Islet precursor cell (in vitro differentiated cells): ENCODE measurements at places on chromosomes 1 and 21.

- DNase-seq: no peak
Observed at GRCh38 chr1:100266741-100267140, 725 bp downstream of the RTCA start.

GRCh38 chr1:92989936-92990583 lies 28.8 kb upstream of the DIPK1A start:
- DNase-seq: no peak

- peak; percentile 74 for DNase-seq
Observed at GRCh38 chr1:154533952-154534844, 24.3 kb downstream of the UBE2Q1 start.

DNA sequence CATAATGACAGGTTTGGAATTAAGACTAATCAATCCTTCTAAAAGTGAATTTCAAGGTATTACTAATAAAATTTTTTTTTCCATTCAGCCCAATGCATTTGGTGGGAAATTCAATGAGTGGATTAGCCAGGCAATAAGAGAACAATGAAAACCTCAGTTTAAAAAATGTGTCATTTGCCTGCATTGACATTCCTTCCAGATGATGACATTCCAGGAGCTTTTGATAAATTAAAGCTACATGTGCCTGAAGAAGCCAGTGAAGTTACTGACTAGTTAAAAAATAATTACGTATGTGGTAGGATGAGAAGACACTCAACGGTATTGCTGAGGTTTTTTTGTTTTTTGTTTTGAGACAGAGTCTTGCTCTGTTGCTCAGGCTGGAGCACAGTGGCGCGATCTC lies 37.9 kb upstream of the RC3H1 start:
- no peak for DNase-seq

DNA sequence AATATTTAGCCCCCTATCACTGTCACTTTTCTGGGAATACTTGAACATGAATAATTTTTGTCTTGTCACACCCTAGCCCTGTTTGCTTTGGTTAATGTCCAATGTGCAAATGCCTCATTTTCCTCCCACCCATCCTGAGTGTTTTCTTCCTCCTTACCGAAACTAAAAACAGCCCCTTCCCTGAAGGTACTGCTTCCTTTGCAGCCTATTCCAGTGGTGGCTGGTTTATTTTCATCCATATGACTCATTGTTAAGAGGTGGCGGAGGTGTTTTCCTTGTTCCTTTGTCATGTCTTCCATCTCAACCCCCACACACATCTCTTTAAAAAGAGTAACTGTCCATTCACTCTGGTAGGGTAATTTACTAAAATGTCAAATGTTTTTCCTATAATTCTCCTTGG lies 40.4 kb downstream of the CD55 start:
- DNase-seq: no peak

GRCh38 chr1:31064718-31065309 lies 703 bp downstream of the PUM1 start:
- no peak for DNase-seq

DNA sequence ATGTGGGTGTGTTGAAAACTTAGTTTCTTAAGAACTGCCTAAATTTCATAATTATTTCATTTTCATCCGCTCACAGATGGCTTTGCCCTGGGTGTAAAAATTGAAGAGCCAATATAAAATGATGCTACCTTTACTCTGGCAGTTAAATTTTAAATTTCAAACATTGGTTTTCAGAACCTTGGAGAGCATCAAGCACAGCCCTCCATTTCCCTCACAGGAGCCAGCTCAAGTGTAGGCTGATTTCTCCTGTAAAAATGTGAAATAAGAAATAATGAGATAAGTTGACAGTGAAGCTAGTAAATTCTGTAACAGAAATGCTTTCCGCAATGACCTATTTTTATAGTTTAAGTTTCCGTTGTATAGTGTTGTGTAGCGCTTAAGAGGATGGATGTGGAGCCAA lies 53.9 kb upstream of the AKT3 start:
- DNase-seq: no peak

DNA sequence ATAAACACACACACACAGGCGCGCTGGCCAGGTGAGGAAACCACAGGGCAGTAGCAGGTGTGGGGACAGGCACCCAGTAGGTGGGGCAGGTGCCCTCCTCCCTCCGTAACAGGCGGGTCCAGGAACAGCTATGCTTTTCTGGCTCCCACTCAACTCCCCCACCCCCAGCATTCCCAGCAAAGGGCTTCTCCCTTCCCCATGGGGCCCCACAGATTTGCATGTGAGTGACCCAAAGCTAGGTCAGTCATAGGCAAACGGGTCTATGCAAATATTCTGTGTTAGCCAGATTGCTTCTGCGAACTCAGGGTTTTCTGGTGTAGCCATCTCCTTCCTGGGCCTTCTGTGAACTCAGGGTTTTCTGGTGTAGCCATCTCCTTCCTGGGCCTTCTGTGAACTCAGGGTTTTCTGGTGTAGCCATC lies 114.2 kb downstream of the SIK1 start:
- DNase-seq: no peak

DNA sequence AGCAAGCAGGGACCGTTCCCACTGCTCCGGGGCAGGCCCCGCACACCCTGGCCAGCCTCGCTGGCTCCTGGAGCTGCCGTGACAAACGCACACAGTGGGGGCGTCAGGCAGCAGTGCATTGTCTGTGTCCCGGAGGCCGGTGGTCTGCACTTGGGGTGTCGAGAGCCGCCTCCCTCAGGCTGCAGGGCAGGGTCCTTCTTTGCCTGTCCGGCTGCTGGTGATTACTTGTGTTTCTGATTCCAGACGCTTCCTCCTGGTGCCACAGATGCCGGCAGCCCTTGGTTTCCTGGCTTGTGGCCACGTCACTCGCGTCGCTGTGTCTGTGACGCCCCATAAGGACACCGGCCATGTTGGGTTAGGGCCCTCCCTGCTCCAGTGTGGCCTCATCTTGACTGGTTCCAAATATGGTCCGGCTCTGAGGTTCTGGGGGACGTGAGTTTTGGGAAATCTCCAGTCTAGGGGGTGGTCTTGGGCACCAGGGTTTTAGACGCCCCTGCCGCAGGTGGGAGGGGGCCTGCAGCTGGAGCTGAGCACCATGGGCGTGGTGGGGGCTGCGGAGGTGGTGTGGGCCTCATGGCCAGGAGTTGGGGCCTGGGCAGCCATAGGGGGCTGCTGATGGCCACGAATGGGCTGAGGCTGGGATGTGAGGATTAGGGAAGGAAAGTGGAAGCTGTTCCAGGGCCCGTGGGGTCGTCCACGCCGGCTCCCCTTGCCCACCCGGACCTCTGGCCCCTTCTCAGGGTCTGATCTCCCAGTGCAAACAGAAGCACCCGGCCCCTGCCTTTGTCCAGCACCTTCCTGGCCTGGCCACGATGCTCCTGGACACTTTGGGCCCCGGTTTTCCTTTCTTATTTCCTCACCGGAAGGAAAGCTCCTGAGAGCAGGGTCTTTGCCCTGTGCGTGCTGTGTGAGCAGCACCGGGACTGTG lies 41.0 kb downstream of the SLX9 start:
- no peak for DNase-seq

GRCh38 chr1:201475130-201475529 lies 6.1 kb upstream of the PHLDA3 start:
- DNase-seq: no peak

- DNase-seq: no peak
Observed at GRCh38 chr1:116104667-116105066, 6.5 kb upstream of the MAB21L3 start.

DNA sequence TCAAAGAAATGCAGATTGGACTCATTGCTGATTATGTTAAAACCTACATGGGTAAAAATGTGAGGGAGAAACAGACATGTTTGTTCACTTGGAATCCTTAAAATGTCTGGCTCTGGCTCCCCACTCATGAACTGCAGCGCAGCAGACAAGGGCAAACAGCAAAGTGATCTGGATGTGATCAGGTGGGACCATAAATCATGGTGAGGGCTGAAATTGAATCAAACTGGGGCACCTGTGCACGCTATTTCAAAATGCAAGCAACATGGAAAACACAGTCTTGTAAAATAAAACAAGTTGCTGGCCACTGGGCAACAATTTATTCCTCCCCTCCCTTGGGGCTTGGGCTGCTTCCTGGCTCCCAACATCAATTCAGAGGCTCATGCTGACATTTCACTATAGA lies 373.4 kb downstream of the SEC16B start:
- no peak for DNase-seq

DNA sequence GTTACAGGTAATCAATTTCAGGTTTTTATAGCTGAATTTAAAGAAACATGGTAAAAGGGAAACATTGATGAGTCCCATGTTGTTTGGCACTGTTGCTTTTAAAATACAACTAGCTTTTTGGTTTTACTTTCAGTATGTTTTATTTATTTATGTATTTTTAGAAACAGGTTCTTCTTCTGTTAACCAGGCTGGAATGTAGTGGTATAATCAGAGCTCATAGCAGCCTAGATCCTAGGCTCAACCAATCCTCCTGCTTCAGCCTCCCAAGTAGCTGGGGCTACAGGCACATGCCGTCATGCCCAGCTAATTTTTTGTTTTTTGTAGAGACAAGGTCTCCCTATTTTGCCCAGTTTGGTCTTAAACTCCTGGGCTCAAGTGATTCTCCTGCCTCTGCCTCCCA lies 50.4 kb downstream of the CTTNBP2NL start:
- DNase-seq: no peak

DNA sequence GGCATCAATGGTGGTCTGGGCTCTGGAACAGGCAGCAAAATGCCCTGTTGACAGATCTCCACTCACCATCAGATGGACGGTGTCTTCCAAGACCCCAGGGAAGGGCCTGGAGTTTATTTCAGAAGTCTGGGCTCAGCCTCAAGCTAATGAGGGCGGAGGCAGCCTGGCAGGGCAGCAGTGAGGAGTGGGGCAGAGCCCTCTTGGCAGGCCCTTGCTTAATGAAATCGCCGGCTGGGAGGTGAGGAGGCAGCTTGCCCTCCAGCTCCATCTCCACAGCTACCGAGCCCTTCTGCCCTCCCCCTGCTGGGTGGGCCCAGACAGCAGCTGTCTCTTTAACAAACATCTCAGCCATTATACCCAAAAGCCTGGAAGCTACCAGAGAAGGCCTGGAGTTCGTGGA lies 22.0 kb upstream of the GRIK3 start:
- no peak for DNase-seq

DNA sequence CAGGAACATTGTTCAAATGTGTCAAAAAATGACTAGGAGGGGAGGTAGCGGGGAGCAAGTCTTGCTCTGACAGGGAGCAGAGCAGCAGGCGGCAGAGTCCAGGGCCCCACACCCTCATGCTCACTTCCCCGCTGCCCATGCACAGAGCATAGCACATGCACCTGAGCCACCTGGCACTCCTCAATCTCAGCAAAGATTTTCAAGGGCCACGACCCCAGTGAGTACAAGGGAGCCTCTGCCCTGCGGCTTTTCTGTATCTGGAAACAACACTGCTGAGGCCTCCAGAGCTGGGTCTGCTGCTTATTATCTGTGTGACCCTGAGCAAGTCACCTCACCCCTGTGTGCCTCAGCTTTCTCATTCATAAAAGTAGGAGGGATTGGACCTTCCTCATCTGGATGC lies 1.1 kb upstream of the GJB3 start:
- no peak for DNase-seq

- DNase-seq: no peak
Observed at GRCh38 chr1:175002910-175003517, 3.3 kb downstream of the CACYBP start.

DNA sequence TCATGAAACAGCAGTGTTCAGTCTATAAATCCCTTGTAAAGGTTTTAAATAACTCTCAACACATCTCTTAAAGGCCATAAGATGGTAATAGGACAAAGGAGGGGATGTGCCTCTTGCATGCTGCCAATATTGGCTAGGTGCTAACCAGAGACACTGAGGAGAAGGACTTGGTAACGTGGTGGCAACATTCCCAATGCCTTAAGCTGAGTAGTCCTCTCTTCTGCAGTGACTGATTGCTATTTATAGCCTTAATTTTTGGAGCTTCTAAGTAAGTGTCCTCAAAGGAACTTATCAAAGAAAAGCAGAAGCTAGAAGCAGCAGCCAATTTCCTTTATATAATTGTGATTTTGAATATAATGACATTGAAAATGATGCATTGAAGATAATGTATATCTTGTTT lies 63.0 kb downstream of the DPT start:
- DNase-seq: no peak

DNA sequence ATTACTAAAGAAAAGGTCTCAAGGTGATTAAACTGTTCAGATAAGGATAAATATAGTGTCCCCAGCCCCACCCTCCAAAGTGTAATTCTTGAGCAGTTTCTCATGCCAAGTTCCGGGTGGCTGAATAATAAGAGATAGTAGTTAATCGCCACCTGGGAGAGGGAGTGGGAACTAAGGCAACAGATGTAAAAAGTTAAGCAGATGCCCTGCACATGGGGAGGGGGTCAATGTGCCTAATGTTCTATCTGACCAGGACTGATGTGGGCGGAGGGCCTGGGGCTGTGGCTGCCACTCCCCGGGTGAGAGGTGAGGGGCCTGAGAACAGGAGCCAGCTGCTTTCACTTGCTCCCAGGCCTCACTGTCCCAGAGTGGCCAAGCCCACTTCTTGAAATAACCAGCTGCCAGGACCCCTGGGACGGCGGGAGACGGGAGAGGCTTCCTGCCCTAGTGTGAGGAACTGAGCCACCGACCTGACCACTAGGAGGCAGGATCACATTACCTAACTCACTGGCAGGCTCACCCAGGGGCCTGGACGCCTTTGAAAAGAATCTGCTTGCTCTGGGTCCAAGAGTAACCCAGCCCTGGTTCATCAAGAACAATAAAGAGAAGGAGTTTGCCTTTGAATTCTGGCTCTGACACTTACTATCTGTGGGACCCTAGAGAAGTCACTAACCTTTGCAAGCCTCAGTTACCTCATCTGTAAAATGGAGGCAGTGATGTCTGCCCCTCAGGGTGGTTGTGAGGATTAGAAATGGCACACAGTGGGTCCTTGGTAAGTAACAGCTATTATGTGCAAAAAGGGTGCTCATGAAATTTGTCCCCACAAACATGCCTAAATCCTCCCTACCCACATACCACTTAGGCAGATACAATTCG lies 179.2 kb downstream of the ATG4C start:
- peak; percentile 86 for DNase-seq

GRCh38 chr1:181117648-181118449 lies 29.3 kb downstream of the IER5 start:
- DNase-seq: peak; percentile 100

DNA sequence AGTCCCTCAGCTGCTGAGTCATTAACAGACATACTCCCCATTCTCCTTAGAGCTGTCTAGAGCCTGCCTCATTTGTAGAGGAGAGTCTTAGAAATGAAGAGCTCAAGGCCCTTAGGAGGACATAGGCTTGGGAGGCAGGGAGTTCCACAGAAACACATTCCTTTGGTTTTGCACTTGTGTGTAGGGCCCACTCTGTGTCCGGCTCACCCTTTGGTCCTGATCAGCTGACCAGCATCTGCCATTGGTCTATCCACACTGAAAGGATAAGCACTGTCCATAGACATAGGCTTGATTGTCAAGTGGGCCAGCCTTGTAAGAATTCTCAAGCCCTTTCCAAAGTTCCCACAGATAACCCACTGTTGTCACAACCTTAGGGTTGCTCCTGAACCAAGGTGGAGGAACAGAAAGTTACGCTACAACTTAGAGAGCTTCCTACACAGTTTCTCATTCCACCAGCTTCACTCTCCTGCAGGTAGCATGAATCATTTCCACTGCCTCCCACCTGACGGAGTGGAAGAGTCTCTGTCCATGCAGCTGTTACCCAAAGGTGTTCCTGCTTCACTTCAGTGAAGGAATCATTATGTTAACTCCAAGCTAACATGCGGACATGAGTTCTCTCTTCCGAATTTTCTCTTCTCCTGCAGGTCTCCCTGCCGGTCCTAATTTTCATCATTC lies 96.1 kb downstream of the TNFSF18 start:
- no peak for DNase-seq

- DNase-seq: no peak
Observed at GRCh38 chr1:47926461-47926999, 70.7 kb downstream of the TRABD2B start.
